ENCODE measurements at places on chromosomes 7 and 10.

GRCh38 chr10:3691482-3691881 lies 93.5 kb downstream of the KLF6 start:
- no peak for DNase-seq

- DNase-seq, result peak; percentile 26
These were observed 519 bp downstream of the ITGB8 start for GRCh38 chr7:20330928-20331909.

DNA sequence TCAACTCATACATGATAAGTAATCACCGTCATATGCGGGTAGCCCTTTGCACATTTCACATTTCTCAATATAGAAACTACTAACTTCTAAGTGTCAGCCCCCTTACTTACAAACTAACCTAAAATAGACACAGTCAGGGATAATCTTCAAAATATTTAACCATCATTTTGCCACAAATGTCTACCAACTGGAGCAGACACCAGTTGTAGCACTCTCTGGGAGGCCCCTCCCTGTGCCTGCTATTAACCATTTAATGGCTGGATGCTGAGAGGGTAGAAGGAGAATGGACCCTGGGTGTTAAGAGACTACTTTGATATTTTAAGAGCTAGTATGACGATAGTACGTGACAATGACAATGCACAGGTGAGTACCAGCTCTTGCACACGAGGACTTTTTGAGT lies 116.4 kb downstream of the SORBS1 start:
- no peak for DNase-seq

DNA sequence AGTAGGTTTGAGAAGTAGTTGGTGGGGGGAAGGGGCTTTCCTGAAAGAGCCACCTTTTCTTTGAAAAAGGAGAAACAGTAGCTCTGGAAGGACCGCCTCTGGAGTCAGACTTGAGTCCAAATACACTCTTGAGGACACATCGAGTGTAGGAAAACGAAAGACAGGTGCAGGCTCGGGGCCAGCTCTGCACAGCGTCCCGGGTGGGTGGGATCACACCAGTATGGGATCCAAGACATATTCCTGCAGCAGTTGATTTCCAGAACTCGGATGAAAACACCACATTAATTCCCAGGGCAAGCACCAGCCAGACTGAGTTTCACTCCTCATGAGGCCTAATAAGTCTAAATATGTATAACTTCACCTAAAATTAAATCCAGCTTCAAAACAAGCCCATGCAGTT lies 61.4 kb downstream of the ASB13 start:
- DNase-seq, result no peak

DNA sequence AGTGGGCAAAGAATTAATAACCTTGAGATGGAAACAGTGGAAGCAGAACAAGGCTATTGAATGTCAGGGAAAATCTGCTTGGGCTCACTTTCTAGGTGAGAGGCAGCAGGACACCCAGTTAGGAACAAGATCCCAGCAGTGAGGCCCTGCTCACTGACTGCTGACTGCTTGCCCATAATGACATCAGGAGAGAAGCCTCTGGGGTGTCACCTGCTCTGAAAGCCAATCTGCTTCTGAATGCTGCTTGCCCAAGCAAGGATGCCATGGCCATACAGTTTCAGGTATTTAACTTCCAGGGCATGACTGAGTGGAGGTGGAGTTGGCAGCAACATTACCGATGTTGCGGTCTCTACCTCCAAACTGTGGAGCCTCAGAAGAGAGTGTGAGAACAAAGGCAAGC lies 11.7 kb upstream of the WAPL start:
- DNase-seq, result no peak

GRCh38 chr7:144548556-144548955 lies 145.1 kb upstream of the NOBOX start:
- no peak for DNase-seq
